ENCODE measurements at places on chromosomes 4 and X.
A peak's percentile ranks its signal among the peaks of the same experiment; 100 is the strongest.

DNA sequence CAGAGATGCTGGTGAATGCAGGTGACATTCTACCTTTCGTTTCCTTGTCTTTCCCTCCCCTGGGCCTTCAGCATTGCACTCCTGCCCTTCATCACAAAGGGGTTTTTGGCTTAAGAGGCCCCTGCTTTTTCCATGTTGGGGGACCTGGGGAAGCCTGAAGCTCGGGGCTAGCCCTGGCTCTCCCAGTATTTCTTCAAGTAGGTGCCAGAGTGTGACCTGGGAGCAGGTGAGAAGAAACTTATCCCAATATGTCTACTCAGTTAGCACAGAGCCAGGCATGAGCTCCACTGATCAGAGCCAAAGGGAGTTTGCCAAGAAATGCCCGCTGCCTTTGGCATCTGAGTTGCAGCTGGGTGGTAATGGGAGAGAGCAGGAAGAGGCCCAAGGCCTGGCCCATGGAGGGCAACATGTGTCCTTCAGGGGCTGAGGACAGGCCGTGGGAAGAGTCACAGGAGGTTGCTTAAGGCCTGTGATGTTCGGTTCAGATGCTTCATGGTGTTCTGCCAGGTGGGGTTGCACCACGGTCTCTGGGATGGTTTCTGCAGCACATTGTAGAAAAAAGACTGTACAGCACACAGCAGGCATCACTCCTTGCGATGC, 7.6 kb downstream of the PRRG3 start:
- no peak for DNase-seq

- DNase-seq: no peak
These were observed 136.1 kb downstream of the C4orf33 start for GRCh38 chr4:129231945-129232588.

DNA sequence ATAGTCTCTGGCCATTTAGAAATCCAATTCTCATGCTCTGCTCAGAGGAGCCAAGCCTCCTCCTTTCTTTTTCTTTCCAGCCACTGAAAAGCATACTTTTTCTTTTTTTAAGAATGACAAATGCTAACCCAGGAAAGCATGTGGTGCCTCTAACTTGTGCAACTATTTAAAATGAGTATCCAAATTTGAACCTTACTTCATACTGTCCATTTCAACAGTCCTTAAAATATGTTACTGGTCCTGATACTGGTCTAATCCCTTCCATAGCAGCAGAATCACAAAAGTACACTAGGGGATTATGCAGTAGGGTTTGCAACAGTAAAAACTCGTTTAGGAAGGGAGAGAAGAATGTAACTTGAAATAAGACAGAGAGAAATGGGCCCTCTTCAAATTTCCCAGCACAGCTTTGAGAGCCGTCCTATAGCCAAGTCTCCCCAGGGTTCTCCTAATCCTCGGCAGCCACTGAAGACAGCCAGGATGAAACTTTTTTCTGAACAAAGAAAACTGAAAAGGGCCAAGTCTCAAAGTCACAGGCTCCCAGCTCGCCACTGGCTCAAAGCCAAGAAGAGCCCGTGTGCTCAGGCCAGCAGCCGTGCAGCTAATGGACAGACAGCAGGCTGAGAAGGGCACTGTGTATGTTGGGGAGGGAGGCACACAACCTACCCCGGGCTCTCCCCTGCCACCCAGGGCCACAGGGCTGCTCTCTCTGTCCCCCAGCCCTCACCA, 39.5 kb downstream of the GPC4 start:
- DNase-seq: no peak

DNA sequence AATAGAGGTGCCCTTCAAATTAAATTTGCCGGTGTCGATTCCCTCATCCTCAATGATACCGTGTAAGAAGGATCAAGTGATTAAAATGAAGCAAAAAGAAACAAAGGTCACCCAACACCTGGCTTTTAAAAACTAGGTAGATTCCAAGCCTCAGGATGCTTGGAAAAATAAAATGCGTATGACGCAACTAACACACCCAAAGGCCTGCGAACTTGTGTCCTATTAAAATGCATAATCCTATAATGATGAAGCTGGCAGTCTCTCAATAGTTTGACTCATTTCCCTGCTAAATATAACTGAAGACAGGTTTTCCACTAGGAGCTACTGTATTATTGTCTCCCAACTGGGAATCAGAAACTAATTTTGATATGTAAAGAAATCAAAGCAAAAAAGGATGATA, 263.2 kb downstream of the DHX15 start:
- no peak for DNase-seq

DNA sequence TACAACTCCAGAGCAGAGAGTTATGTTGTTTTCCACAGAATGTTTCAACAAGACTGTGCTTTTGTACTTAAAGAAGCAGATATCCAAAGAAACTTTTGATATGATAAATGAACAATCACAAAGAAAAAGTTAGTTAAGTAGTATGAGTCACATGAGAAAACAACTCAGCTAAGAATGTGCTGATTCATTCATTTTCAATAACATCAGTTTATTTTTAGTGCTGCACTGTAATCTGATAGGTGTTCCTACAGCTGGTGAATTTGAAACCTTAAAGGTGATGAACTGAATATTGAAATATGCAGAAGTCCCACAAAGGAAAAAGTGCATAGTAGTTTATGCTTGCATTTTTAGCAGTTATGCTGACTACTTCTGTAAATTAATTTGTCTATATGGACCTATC, 180.3 kb upstream of the TENM3 start:
- DNase-seq: no peak

- DNase-seq: peak; percentile 1
These were observed 176.5 kb downstream of the QDPR start for GRCh38 chr4:17335371-17335770.

- DNase-seq: no peak
These were observed 1632.9 kb upstream of the TENM3 start for GRCh38 chr4:180610324-180610723.

DNA sequence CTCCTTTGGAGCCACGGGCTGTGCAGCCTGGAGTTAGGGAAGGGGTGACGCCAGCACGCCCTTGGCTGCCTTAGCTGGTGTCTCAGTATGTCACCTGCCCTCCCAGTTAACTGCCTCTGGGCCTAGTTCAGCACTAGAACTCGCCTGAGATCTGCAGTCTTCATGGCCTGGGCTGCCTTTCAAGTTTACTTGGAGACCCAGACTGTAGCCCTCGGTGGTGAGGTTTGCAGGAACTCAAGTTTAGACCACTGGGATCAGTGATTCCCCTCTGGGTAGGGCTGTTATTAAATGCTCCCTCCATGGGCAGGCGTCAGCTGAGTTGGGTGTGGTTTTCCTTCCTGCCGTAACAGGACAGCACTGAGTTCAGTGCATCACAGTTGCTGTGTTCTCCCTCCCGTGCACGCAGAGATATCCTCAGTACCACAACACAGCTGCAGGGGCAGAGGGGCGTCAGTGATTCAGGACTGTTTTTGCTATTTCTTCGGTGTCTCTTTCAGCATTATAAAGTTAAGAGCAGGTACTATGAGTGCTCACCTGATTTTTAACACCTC, 30.5 kb downstream of the PLAC8 start:
- DNase-seq: peak; percentile 26

- DNase-seq: no peak
These were observed 67.3 kb upstream of the LHFPL1 start for GRCh38 chrX:112746812-112747595.

- DNase-seq: no peak
These were observed 155.9 kb downstream of the STIM2 start for GRCh38 chr4:27016551-27016950.

DNA sequence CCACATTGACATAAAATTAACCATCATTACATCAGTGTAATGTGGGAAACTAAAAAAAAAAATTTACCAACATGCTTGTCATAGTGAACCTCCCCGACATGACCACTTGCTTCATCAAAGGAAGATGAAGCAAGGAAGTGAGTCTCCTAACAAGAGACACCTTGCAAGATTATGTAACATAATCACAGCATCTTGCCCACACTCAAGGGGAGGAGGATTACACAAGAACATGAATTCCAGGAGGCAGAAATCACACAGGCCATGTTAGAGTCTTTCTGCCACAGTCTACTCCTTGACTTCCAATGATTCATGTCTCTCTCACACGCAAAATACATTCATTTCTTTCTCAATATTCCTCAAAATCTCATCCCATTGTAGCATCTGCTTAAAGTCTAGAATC, 93.3 kb downstream of the AKAP4 start:
- DNase-seq: no peak

- no peak for DNase-seq
These were observed 957.8 kb downstream of the C4orf33 start for GRCh38 chr4:130053723-130054122.

DNA sequence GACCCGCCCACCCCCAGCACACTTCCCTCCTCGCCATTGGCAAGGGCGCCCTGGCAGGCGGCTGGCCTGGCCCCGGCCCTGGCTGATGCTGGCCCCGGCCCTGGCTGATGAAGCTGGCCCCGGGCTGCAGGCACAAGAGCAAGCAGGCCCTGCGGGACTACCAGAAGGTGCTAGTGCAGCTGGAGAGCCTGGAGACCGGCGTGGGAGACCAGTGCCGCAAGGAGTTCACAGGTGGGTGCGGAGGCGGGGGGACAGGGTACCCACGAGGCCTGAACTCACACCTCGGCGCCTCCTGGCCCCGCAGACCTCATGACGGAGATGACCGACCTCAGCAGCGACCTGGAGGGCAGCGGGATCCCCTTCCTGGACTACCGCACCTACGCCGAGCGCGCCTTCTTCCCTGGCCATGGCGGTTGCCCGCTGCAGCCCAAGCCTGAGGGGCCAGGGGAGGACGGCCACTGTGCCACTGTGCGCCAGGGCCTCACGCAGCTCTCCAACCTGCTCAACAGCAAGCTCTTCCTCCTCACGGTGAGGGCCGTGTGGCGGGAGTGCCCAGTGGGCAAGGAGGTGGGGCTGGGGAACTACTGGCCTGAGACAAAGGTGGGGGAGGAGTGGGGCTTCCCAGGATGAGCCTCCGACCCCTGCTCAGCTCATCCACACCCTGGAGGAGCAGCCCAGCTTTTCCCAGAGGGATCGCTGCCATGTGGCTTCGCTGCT, 6.1 kb upstream of the SRPK3 start:
- DNase-seq: no peak

GRCh38 chr4:110020139-110020538, 107.5 kb downstream of the EGF start:
- DNase-seq: no peak

- no peak for DNase-seq
These were observed 323.8 kb downstream of the FBXW7 start for GRCh38 chr4:152211936-152212653.

- no peak for DNase-seq
These were observed 60.8 kb upstream of the FHL1 start for GRCh38 chrX:136086521-136086920.

GRCh38 chrX:101410461-101410860, 2.4 kb downstream of the HNRNPH2 start:
- no peak for DNase-seq

DNA sequence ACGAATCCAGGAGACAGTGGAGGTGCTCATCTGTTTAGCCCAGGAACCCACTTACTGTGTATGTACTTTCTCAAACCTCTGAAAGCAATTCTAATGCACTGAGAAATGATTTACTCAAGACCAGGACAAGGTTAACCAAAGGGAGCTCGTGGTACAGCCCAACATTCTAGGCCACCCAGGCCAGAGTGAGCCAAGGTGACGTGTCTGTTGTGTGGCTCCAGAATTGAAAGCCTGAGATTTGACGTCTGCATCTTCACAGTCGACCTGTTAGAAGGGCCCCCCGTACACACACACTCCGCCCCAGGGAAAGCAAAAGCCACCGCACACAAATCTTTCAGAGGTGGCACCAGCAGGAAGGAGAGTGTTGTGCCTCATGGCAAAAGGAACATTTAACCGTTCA, 2.3 kb downstream of the MAP3K15 start:
- no peak for DNase-seq

- DNase-seq: no peak
These were observed 14.8 kb upstream of the RASGEF1B start for GRCh38 chr4:81486502-81486901.

GRCh38 chrX:70456256-70456655, 11.6 kb downstream of the DLG3 start:
- no peak for DNase-seq

- DNase-seq: no peak
These were observed 12.2 kb upstream of the RAP1GDS1 start for GRCh38 chr4:98248934-98249333.

GRCh38 chr4:26594778-26595177, 10.9 kb downstream of the TBC1D19 start:
- no peak for DNase-seq

- peak; percentile 73 for DNase-seq
These were observed 726 bp upstream of the KANTR start for GRCh38 chrX:53093177-53093655.

- no peak for DNase-seq
These were observed 102.0 kb downstream of the HPGD start for GRCh38 chr4:174420316-174420715.

- DNase-seq: no peak
These were observed 19.8 kb downstream of the MXRA5 start for GRCh38 chrX:3326681-3327080.

GRCh38 chr4:20086799-20087521, 164.7 kb upstream of the SLIT2 start:
- DNase-seq: no peak

DNA sequence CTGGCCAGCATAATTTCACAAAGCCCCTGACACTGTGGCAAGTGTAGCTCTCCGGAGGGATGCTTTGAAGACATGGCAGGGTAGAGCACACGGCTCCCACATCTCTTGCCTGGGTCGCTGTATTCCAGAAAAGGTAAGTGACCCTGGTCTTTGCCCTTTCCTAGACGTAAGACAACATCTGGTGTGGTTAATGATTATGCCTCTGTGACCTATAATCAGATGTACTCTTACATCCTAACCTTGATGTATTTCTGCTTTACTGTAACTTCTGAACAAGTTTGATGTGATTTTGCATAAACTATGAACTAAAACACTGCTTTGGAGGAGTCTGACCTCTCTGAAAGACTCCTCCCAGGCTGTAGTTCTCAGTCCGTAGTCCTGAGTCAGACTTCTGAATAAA, 59.1 kb upstream of the ACSL1 start:
- DNase-seq: no peak

Measured in CD8-positive, alpha-beta memory T cell (primary cell).